Right cardiac atrium (tissue), 5 donors: ENCODE measurements at places on chromosomes 1 and 21.

DNA sequence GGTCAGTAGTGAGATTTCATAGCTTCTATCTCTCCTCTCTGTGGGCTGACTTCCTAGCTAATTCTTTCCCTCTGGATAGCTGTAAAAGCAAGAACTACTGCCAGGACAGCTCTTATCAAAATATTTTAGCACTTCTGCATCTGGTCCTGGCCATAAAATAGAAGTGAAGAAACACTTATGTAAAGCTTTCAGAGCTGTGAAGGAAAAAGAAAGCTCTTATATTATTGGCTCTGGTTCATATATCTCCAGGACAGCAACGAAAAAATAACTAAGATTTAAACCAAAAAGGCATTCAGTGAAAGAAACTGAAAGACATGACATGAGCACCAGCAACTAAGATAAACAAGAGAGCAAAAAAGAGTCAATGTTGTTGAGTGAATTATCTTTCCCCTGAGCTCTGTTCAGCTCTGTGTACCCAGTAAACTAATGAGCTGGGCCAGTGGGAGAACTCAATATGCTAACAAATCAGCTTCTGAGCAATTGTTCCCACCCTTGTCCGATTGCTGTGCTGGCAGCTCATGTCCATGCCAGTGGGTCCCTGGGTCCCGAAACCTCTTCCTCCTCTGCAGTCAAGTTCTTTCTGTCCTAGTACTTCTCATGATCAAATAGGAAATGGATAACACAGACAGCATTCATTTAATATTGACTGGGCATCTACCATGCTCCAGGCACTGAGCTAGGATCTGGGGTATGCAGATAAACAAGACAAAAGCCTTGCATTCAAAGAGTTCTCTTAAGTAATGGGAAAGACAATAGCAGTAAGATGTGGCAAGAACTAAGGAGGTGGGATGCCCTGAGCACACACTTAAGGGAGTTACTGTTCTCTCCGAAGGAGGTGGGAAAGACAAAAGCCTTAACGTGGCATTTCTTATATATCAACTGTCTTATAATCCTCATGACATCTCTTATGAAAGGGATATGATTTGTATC is 45.3 kb upstream of the MAN1A2 start:
- no peak for DNase-seq

GRCh38 chr1:179121159-179121938 is 39.5 kb downstream of the TOR3A start:
- DNase-seq, result no peak

DNA sequence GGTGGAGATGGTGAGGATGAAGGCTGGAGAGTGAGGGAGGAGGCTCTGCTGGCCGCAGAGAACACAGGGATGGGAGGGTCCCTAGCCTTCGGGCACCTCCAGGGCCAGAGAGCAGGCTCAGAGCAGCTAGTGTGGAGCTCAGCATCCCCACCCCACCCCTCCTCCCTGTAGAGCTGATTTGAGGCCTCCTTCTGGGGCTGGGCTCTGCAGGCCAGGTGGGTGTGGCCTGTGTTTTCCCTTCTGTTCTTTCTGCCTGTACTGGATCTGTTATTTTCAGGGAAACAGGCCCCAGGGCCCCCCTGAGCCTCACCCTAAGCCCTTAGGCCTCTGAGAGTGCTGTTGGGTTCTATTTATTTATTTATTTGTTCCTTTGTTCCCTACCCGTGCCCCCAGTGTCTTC is 44.8 kb downstream of the TMCC2 start:
- DNase-seq, result no peak

DNA sequence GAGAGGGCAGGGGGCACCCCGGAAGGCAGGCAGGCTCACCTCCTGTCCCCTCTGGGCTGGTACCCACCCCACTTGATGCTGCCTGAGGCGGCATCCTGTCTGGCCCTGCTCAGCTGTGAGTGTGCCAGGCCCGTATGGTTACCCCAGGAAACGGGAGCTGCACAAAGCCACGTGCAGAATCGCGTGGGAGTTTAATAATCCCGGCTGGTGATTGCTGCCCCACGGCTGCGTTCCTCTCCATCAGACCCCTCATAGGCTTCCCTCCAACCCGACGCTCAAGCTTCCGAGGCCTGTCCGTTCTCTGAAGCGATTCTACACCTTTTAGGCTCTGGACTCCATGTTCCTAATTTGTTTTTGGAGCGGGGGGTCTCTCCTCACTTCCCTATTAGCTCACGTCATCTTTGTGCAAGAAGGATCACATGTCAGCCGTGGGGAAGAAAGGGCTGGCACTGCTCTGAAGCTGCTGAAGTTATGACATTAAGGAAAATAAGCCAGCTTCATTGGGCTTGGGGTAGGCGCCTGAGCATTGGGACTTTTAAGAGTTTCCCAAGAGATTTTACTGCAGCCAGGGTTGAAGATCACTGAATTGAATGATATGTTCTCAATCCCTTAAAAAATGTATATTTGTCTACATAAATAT is 1.1 kb upstream of the B3GALT5 start:
- no peak for DNase-seq

- DNase-seq, result no peak
Observed at GRCh38 chr1:236681219-236681618, 5.1 kb upstream of the ACTN2 start.

DNA sequence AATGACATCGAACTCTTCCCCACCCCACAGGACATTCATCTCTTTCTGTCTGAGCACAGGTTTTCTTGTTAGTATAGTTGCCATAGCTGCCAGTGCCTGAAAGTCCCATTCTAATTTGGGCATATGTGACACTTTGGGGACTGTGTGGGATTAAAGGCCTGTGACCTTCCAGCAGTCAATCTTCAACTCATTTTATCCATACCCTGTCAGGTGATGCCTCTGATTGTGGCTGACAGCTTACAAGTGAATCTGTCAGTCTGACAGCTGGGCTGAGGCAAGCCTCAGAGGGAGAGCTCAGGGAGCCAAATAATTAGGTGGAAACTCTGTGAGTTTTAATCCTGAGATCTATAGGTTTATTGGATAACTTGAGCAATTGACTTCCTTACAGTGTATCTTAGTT is 29.6 kb downstream of the ZCCHC17 start:
- DNase-seq, result no peak

DNA sequence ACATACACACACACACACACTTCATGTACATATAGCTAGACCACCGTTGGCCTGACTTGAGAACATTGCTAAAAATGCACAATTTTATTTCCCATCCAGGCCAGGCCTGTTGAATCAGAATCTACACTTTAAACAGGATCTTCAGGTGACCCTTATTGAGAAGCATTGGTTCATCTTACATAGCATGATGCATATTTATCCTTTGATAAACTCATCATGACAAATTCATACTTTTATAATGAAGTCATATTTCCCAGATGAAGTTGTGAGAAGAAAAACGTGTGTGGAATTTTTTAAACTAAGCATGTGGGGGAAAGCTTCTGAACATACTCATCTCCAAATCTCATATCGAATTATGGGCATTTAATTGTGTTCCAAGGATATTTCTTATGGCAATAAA is 877.7 kb downstream of the MRPL39 start:
- no peak for DNase-seq

- no peak for DNase-seq
Observed at GRCh38 chr1:23337869-23338268, 6.2 kb downstream of the HNRNPR start.

- no peak for DNase-seq
Observed at GRCh38 chr21:39456665-39457064, 4.9 kb downstream of the SH3BGR start.

DNA sequence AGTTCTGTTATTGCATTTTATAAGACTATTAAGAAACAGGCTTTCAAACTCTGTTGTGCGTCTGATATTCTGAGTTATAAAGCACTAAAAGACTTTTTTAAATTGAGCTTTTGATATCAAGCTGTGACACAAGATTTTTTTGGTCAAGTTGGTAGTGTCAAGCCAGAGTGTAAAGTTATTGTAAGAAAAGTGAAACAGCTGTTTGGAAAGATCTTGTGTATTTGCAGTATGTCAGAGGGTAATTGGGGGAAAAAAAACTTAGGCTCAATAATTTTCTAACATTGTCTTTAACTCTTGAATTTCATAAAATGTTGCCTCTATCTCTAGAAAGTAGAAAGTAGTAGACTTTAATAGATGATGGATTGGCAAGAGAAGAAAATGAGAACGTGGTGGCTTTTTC is 3.8 kb downstream of the CACYBP start:
- no peak for DNase-seq

GRCh38 chr1:67213164-67213563 is 46.9 kb downstream of the IL23R start:
- no peak for DNase-seq
